Activated T-cell treated with anti-CD3 and anti-CD28 coated beads for 4 hours (primary cell): ENCODE measurements at places on chromosomes 7 and 10.

DNA sequence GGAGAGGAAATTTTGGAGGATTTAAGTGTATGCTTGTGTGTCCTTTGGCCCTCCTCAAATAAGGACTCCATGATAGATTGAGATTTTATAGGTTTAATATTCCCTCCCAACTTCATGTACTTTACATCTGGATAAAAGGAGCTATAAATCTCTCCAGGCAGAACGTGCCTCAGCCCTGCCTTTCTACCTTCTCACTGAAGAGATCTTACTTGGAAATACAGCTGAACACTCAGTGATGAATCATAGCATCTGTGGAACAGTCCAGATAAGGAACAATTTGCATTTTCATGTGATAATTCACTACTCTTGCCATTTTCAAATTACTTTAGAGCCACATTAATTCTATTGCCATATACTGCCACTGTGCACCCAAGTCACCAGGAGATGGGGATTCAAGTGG lies 364.6 kb upstream of the PODXL start:
- no peak for DNase-seq

DNA sequence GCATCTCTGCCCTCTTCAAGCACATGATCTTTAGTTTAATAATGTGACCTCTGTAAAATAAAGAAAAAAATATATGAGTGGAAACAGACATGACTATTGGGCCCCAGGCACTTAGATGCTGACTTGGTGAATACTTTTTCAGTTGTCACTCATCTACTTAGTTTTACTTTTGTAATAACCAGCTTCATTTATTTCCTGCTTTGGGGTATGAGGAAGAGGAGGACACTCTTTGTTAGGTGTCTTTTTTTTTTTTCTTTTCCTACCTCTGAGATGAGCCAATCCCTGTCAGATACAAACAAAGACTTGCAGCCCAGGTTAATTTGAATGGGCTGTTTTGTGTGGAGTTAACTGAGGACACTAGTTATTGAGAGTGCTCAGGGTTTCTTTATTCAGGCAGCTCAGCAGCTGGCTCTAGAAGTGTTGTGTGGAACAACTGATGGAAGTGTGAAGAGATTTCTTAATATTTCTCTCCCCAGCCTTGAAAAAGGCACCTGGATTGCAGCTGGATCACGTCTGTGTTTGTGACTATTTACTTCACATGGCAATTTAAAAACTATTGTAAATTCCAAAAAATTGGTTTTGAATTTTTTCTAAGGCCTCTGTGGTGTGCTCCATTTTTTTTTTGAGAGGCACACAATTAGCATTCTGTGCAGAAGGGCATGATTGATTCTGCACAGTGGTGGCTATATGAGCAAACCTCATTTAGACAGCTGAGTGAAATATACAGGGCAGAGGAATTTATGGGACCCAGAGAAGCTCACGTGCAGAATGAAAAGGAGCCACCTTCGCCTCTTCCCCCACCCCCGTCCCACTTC lies 333.8 kb downstream of the LRMDA start:
- DNase-seq = no peak

DNA sequence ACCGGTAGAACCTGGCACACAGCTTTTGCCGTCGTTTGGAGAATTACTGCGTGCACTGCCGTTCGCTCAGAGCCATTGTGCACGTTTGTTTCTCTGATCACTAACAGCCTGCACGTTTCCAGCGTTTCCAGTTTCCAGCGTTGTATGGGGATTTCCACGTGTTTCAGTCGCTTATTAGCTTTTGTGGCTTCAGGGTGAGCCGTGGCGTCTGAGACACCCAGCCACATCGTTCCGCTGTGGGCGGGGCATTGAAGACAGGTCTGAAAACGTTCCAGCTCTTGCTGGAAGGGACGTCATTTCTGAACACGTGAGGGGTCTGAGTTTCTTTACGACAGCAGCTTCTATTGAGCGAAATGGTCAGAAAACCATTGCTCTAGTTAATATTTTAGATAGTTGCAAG lies 164.8 kb downstream of the DNAJB6 start:
- no peak for DNase-seq

- DNase-seq = no peak
Observed at GRCh38 chr7:50595491-50596102, 30.4 kb upstream of the DDC start.

DNA sequence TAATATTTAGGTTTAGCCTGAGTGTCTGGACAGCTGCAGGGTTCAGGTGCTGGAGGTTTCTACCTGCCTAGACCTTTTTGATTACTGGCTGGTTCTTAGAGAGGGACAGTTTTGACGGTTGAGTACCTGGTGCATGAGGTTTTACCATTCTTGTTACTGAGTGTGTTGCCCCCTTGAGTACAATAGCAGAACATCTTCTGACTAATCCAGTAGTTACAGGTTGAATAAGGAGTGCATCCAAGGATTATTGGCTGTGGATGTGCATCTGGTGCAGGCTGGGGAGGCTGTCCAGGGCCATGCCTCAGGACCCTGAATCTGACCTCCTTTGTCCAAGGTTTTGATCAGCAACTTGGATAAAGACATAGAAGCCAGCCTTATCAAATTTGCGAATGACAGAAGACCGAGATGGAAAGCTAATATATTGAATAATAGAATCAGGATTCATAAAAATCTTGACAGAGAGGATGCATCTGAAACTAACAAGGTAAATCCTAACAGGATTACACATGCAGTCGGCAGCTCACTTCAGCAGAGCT lies 23.1 kb downstream of the PLPP4 start:
- no peak for DNase-seq

DNA sequence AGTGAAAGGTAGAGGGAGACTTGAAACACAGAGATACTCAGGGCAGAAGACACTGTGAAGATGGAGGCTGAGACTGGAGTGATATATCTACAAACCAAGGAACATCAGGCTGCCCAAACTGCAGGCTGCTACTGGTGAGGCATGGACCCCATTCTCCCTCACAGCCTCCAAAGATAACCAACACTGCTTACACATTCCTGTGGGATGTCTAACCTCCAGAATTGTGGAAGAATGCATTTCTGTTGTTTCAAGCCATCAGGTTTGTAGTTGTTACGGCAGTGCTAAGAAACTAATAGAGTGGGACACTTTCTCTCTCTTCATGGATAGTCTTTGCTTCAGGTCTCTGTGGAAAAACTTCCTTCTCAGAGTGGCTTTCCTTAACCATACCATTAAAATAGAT lies 182.6 kb upstream of the TMEM106B start:
- DNase-seq = no peak

- no peak for DNase-seq
Observed at GRCh38 chr10:31677195-31678138, 251.2 kb downstream of the ARHGAP12 start.

- no peak for DNase-seq
Observed at GRCh38 chr10:18777258-18777657, 118.0 kb downstream of the ARL5B start.

- DNase-seq = no peak
Observed at GRCh38 chr7:27420702-27421101, 178.1 kb downstream of the EVX1 start.

GRCh38 chr7:7687800-7688199 lies 30.6 kb downstream of the RPA3 start:
- DNase-seq = no peak

GRCh38 chr7:158322616-158323530 lies 264.8 kb downstream of the PTPRN2 start:
- DNase-seq = no peak

- no peak for DNase-seq
Observed at GRCh38 chr7:3380886-3381685, 80.0 kb downstream of the SDK1 start.

- DNase-seq = no peak
Observed at GRCh38 chr10:3811291-3811870, 26.4 kb upstream of the KLF6 start.
